Activated naive CD4-positive, alpha-beta T cell (primary cell): ENCODE measurements at places on chromosomes 1 and 21.

GRCh38 chr1:154334079-154335024, 9.0 kb downstream of the ATP8B2 start:
- no peak for DNase-seq

- no peak for DNase-seq
Measured at GRCh38 chr21:30216041-30216723, at the start of gene CLDN8. CLDN8 (minus strand) TSS chr21:30216097; CDS start chr21:30215925, 172 bp downstream.

DNA sequence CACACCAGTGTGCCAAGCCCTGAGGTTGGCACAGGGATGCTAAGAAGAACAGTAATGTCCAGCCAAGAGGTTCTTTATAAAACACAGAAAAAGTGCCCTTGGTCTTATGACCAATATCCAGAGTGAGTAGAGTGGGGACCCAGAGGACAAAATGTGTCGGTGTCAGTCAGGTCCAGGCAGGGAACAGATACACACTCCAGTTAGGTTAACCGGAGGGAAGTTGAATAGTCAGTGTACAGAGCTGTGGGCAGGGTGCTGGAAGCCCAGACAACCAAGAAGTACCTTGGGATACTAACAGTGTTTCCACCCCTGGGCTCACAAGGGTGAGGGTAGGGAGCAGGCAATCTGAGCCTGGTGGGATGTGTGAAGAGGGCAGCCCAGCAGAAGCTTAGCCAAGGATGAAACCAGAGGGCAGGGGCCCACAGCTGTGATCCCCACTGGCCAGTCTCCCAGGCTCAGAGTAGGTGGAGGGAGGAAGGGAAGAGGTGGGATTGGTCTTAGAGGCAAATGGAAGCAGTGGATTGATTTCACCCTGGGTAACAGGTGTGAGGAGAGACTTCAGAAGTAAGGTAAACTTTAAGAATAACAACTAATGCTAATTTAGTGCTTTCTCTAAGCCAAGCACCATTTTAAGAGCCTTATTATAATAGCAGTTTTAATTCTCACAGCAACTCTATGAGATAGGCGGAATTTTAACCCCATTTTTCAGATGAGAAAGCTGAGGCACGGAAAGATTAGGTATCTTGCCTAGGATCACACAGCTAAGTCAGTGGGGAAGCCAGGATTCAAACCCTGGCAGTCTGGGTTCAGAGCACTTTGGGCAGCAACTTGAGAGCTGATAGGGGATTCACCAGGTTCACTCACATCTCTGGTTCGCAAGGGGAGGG, 143.4 kb upstream of the HOOK1 start:
- no peak for DNase-seq

DNA sequence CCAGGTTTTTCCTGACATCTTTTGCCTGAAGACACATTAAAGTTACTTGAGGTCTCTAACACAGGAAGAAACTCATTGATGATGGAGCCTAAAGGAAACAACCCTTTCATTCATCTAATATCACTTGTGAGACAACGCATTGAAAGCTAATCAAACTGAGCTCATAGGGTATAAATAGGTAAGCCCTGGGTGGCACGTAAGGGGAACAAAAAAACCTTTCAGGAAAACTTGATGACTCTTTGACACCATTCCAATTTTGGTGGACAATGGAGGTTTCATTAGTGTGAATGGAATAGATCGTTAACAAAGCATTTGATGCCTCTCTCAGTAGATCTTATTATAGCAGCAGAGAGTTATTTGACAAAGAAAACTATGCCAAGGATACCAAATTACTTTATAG, 80.7 kb upstream of the DUSP10 start:
- DNase-seq, result no peak

DNA sequence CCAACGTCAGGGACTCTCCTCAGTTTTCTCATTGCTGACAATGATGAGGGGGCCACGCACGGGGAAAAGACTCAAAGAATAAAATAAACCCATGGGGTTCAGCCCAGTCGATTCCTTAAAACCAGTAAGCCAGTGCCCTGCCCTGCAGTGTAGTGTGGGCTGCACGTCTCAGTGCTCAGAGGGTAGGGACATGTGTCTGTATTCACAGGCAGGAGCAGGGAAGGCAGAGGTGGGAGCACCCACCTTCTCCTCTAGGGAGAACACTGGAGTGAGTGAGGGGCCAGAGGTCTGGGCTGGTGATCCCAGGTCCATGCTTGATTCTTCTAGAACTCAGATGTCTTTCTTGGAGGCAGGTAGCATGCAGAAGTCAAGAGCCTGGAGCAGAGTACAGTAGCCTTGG, 303.6 kb downstream of the MATN1 start:
- DNase-seq, result no peak

DNA sequence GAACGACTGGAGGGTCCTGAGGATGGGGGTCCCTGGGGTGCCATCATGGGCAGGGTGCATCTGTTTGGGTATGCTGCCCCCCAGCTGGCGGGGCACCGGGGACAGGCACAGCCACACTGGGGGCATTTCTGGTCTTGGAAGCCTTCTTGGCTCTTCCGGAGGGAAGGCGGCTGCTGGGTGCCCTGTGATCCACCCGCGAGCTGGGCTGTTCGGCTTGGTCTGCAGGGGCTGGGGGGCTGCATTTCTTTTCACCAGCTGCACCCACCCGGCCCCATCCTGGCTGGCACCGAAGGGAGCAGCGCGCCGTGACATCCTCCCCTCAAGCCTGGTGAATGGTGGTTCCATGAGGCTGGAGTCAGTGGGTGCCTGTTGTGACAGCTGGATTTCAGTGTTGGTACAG, 12.2 kb downstream of the FAAP20 start:
- no peak for DNase-seq

GRCh38 chr1:45957684-45958083, 154.3 kb downstream of the MAST2 start:
- DNase-seq, result no peak

GRCh38 chr1:210598135-210598652, 269.5 kb downstream of the HHAT start:
- no peak for DNase-seq

GRCh38 chr1:235679005-235679404, 29.4 kb upstream of the GNG4 start:
- DNase-seq, result no peak

- no peak for DNase-seq
Measured at GRCh38 chr21:31576428-31576827, 83.1 kb upstream of the SOD1 start.

DNA sequence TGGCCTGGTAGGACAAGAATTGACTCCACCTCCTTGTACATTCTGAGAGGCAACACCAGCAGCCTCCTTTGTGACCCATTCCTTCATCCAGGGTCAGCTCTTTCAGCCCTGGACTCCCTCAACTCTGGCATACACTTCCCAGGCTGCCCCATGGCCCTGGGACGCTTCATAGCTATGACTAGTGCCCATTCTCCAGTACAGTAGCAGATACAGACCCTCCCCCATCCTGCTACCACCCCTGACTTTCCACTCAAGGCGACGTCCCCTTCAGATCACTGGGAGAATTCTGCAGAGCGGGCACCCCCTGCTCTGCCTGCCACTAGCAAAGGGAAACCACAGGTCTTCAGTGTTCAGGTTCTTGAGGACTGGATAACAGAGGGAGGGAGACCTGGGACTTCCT, 99.7 kb upstream of the HMGB4 start:
- no peak for DNase-seq

DNA sequence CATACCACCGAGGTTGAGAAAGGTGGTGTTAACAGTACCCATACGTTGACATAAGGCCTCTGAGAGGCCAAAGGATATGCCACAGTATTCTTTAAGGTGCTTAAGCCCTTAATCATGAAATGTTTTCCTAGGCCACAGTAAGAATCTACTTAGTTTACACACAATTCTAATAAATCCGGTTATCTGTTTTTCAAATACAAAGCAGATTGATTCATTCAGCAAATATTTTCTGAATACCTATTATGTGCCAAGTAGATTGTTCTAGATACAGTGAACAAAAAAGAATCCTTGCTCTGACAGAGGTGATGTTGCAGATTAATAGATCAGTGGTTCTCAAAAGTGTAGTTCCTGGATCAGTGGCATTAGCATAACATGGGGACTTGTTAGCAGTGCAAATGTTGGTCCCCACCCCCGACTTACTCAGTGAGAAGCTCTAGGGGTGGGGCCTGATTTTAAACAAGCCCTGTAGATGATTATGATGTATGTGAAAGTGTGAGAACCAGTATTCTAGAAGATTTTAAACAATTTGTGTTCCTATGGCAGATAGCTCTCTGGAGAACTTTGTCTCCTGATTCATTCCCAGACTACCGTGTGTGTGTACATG, 61.6 kb downstream of the NFIA start:
- DNase-seq, result no peak
